ENCODE measurements at places on chromosomes 12 and 14. TPM values are rescaled to one million over a fixed set of nuclear protein-coding genes. Genes with fewer than 3 reads are reported as not detected.
A peak's percentile ranks its signal among the peaks of the same experiment; 100 is the strongest.

Gene NTS
- 5.7 TPM for total RNA-seq

Gene KITLG
- 9.1 TPM for total RNA-seq

Gene PTPRO
- 0.24 TPM for total RNA-seq

Gene DCP1B
- total RNA-seq = 32.6 TPM

Gene PRKAG1
- total RNA-seq = 59.4 TPM

DNA sequence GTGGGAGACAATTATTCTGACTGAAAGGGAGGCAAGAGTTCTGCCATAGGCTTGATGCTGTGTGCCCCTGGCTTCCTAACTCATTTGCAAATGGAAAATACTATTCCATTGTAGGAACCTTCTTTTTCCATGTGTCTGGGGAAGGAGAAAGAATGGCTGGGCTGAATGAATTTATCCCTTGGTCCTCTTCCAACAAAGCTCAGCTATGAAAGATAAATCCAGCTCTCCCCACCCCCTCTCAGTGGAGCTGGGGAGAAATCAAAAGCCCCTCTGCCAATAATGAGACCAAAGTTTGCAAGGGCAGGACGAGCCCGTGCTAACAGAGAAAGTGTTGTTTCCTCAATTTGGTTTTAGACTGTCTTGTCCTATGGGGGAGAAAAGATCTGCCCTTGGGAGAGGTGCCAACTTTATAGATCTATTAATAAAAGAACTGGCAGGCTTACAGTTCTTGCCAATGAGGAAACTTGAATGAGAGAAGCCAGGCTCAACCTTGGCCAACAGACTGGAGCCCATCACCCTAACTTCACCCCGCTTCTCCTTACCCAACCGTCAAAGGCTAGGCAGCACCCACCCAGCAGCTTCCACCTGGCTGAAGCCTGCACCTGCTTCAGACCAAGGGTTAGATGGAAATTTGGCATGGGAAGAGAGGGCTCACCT is 8.9 kb upstream of the TCL1B start:
- H3K4me3 ChIP-seq = no peak overlapping the region
- peaks cover 3% of the 10 kb centered on the region for H3K27me3 ChIP-seq
- peaks cover 5% of the 10 kb centered on the region for H3K4me1 ChIP-seq
- DNase-seq = no peak
- H3K36me3 ChIP-seq = no peaks in the 10 kb centered on the region

- H3K4me1 ChIP-seq = no peaks in the 10 kb centered on the region
- no peaks in the 10 kb centered on the region for H3K27me3 ChIP-seq
- H3K36me3 ChIP-seq = peaks cover 18% of the 10 kb centered on the region
- DNase-seq = no peak
These were observed 18.6 kb downstream of the KMT2D start for GRCh38 chr12:49041881-49042484.

DNA sequence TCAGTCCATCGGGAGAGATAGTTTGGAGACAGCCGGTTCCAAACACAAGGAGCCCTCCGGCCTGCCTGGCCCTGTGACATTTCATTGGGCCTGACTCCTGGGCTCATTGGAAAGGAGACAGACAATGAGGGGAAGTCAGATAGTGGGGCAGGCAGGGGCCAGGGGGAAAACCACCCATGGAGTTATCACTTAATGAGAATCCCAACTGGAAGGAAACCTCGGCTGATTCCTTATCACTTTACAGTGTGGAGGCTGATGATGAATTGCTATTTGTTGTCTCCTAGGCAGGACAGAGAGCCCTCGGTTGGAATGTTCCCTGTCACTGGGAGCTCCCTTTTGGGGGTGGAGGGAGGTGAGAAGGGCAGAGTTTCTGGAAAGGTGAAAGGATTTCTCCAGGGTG is 44.4 kb downstream of the TBX5 start:
- no peaks in the 10 kb centered on the region for H3K36me3 ChIP-seq
- H3K27me3 ChIP-seq = peaks cover 7% of the 10 kb centered on the region
- no peak overlapping the region for H3K4me3 ChIP-seq
- H3K27ac ChIP-seq = no peak overlapping the region

- H3K4me3 ChIP-seq = peak overlapping the region; percentile 59
- peaks cover 80% of the 10 kb centered on the region for H3K27me3 ChIP-seq
- H3K27ac ChIP-seq = no peak overlapping the region
- H3K4me1 ChIP-seq = peaks cover 21% of the 10 kb centered on the region
- no peak for DNase-seq
These were observed 2.4 kb downstream of the AGAP2 start for GRCh38 chr12:57735952-57736740.

- no peak overlapping the region for H3K4me3 ChIP-seq
- H3K36me3 ChIP-seq = no peaks in the 10 kb centered on the region
- DNase-seq = no peak
These were observed 65.6 kb upstream of the GRIP1 start for GRCh38 chr12:66744461-66744860.

DNA sequence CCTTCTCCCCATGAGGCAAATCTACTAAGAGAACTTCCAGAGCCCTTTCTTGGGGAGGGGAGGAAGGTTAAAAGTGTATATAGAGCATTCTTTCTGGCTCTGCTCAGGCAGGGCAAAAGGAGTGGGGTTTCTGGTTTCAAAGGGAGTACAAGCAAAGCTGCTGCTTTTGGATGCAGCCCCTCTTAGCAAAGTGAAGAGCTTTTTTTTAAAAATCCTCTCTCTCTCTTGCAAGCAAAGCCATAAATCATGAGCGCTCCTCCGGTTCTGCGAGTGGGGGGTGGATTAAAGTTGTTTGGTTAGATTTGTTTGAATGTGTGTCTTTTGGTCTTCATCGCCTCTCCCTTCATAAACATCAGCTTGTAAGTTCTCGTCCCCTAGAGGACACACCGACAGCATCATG is 546.6 kb upstream of the TBX3 start:
- no peaks in the 10 kb centered on the region for H3K4me1 ChIP-seq
- H3K36me3 ChIP-seq = no peaks in the 10 kb centered on the region
- no peak overlapping the region for H3K4me3 ChIP-seq
- no peak for DNase-seq

DNA sequence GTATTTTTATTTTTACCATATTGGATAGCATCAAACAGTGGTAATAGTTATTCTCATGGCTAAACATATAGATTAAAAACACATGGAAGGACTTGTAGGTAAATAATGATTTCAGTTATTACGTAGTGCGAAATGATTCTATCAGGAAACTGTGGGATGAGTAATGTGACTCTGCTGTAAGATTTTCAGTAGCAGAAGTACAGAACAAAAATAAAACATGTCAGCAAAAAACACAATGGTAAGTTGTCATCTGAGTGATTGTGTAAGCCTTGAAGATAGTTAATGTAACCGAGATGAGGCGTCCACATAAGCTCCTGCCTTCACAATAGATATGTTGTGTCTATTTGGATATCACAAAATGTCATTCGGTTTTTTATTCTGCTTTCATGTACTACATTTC is 99.8 kb downstream of the BORCS5 start:
- H3K4me1 ChIP-seq = no peaks in the 10 kb centered on the region
- H3K4me3 ChIP-seq = no peak overlapping the region
- peaks cover 4% of the 10 kb centered on the region for H3K36me3 ChIP-seq
- H3K27me3 ChIP-seq = no peaks in the 10 kb centered on the region
- DNase-seq = no peak

- no peaks in the 10 kb centered on the region for H3K36me3 ChIP-seq
- H3K27me3 ChIP-seq = peaks cover 20% of the 10 kb centered on the region
- no peak overlapping the region for H3K27ac ChIP-seq
- no peak overlapping the region for H3K4me3 ChIP-seq
- no peak for DNase-seq
These were observed 74.6 kb downstream of the SNAPC1 start for GRCh38 chr14:61836807-61837206.

GRCh38 chr14:64541261-64541971 is 875 bp downstream of the HSPA2 start:
- no peak for DNase-seq
- peaks cover 3% of the 10 kb centered on the region for H3K36me3 ChIP-seq
- H3K4me3 ChIP-seq = no peak overlapping the region
- H3K27me3 ChIP-seq = peaks cover 2% of the 10 kb centered on the region
- H3K4me1 ChIP-seq = peaks cover 11% of the 10 kb centered on the region

DNA sequence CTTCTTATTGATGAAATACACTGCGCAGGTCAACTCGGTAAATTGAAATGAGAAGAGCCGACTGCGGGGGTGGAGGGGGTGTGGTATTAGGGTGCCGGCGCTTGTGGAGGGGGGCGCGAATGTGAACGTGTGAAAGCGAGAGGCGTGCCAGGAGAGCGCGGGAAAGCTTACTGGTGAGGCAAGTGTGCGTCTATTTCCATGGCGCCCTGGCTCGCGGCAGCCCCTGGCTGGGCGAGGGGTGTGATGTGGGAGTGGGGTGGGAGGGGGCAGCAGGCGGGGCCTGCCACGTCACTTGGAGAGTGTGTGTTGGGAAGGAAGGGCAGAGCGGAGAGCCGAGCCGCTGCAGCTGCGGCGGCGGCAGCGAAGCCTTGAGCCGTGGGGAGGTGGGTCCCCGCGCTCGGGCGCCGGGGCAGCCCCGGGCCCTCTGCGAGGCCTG is 88.8 kb downstream of the GALNT8 start:
- H3K4me3 ChIP-seq = peak overlapping the region; percentile 75
- peak; percentile 65 for DNase-seq
- H3K36me3 ChIP-seq = peaks cover 7% of the 10 kb centered on the region
- peaks cover 4% of the 10 kb centered on the region for H3K4me1 ChIP-seq

GRCh38 chr12:29131539-29131938 is 17.5 kb upstream of the FAR2 start:
- H3K4me1 ChIP-seq = no peaks in the 10 kb centered on the region
- no peak for DNase-seq
- no peak overlapping the region for H3K27ac ChIP-seq
- H3K36me3 ChIP-seq = no peaks in the 10 kb centered on the region

- H3K27ac ChIP-seq = no peak overlapping the region
- DNase-seq = no peak
- peak overlapping the region; percentile 46 for H3K4me3 ChIP-seq
- H3K4me1 ChIP-seq = peaks cover 3% of the 10 kb centered on the region
- H3K27me3 ChIP-seq = no peaks in the 10 kb centered on the region
These were observed 1.6 kb downstream of the LTA4H start for GRCh38 chr12:96033549-96034389.

GRCh38 chr12:39354955-39355354 is 88.0 kb downstream of the KIF21A start:
- peaks cover 6% of the 10 kb centered on the region for H3K4me1 ChIP-seq
- H3K36me3 ChIP-seq = peaks cover 26% of the 10 kb centered on the region
- no peak for DNase-seq
- no peak overlapping the region for H3K4me3 ChIP-seq

DNA sequence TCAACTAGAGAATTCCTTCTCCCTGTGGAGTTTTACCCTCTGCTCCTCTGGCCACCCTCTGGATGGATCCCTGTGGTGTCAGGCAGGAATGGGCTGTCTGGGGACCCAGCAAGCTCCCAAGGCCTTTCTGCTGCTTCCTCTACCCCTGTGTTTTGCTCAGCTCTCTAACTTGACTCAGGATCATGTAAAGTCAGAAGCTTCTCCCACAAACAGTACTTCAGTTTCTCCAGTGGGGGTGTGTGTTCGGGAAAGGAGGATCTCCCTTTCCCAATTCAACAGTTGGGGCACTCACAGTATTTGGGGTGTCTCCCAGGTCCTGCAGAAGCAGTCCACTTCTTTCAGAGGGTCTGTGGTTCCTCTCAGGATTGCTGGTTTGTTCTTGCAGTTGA is 162.4 kb upstream of the NUDT4 start:
- H3K4me3 ChIP-seq = no peak overlapping the region
- H3K27ac ChIP-seq = no peak overlapping the region

GRCh38 chr14:55702511-55702910 is 122.5 kb downstream of the KTN1 start:
- no peak overlapping the region for H3K4me3 ChIP-seq
- H3K27me3 ChIP-seq = no peaks in the 10 kb centered on the region
- H3K36me3 ChIP-seq = peaks cover 12% of the 10 kb centered on the region
- H3K27ac ChIP-seq = no peak overlapping the region

DNA sequence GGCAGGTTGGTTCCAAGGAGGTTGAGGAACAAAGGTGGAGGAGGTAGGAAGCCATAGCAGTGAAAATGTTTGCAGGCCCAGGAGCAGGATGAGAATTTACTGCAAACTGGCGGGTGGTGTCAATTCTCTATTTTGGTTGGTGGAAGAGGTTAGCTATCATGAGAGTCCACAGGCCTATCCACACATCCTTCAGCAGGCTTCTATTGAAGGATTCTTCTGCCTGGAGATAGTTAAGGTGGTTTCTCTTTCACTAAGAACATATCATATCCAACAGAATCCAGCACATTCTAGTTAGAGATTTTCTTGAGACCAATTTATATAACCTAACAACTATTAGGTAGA is 68.9 kb upstream of the DYRK2 start:
- no peaks in the 10 kb centered on the region for H3K36me3 ChIP-seq
- H3K27ac ChIP-seq = no peak overlapping the region
- H3K27me3 ChIP-seq = no peaks in the 10 kb centered on the region

DNA sequence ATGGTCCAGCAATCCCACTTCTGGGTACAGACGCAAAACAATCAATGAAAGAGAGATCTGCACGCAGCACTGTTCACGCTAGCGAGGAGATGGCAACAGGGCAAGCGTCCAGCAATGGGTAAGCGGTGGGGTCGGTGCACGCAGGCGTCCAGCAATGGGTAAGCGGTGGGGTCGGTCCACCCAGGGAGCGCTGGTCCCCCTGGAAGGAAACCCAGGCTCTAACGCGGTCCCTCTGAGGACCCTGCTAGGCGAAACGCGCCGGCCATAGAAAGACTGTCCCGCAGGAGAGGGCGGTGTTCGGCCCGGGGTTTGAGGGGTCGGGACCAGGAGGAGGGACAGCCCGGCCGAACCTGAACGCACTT is 618 bp upstream of the PGAM5 start:
- peak; percentile 19 for DNase-seq
- H3K27me3 ChIP-seq = no peaks in the 10 kb centered on the region
- peaks cover 11% of the 10 kb centered on the region for H3K4me1 ChIP-seq
- peak overlapping the region; percentile 95 for H3K4me3 ChIP-seq
- peak overlapping the region; percentile 94 for H3K27ac ChIP-seq

- no peak for DNase-seq
- H3K36me3 ChIP-seq = no peaks in the 10 kb centered on the region
- H3K4me1 ChIP-seq = no peaks in the 10 kb centered on the region
- no peak overlapping the region for H3K27ac ChIP-seq
These were observed 4.1 kb upstream of the IFNG start for GRCh38 chr12:68163560-68164081.

GRCh38 chr14:87142551-87143211 is 850.3 kb downstream of the GALC start:
- no peaks in the 10 kb centered on the region for H3K27me3 ChIP-seq
- no peaks in the 10 kb centered on the region for H3K36me3 ChIP-seq
- no peak overlapping the region for H3K4me3 ChIP-seq
- no peak for DNase-seq
- H3K27ac ChIP-seq = no peak overlapping the region

DNA sequence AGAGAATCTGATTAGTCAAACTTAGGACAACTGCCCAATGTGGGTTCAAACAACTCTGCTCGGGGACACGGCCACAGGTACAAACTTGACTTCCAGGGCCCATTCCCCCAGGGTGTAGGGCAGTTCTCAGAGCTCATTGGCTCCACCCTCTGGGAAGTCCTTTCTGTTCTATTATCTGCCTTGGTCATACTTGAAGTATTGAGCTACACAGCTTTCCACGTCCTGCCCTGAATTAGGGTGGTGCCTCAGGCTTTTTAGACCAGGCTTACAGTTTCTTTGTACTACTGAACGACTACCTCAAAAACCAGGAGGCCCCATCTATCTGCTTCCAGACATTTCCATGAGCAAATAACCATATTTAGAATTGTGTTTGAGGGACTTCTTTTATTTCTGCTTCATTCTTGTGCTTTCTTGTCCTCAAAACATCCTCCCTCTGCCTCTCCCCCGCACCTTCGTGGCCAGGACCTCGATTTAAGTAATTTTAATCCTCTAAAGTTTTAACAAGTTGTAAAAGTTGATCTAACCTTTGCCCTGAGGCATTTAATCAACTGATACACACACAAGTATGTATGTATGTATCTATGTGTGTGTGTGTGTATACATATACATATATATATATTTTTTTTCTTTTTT is 281.7 kb upstream of the AMIGO2 start:
- no peaks in the 10 kb centered on the region for H3K36me3 ChIP-seq
- no peak overlapping the region for H3K4me3 ChIP-seq
- no peak overlapping the region for H3K27ac ChIP-seq
- no peaks in the 10 kb centered on the region for H3K27me3 ChIP-seq

Data from progenitor cell of endocrine pancreas (in vitro differentiated cells).